ENCODE measurements at places on chromosomes 6 and 20. TPM values are rescaled to one million over a fixed set of nuclear protein-coding genes. Genes with fewer than 3 reads are reported as not detected.

PAX1 gene
- not detected for total RNA-seq

NKAPL gene
- total RNA-seq: 0.16 TPM

ISM1 gene
- 0.33 TPM for total RNA-seq

HLA-DRB1 gene
- total RNA-seq: 0.16 TPM

GPRC6A gene
- not detected for total RNA-seq

VSTM2L gene
- total RNA-seq: 2.0 TPM

ZBTB12 gene
- total RNA-seq: 2.4 TPM

KCNG1 gene
- 34.1 TPM for total RNA-seq

RUNX2 gene
- total RNA-seq: 20.2 TPM

RAET1G gene
- total RNA-seq: 0.25 TPM

NKX2-4 gene
- total RNA-seq: not detected

KIAA1755 gene
- total RNA-seq: 7.5 TPM

NINL gene
- total RNA-seq: 6.0 TPM

PI16 gene
- total RNA-seq: not detected

RBM12 gene
- 28.2 TPM for total RNA-seq

ROS1 gene
- 1.1 TPM for total RNA-seq

FAM209B gene
- total RNA-seq: not detected

RSPO4 gene
- total RNA-seq: 0.13 TPM

PACRG gene
- under 0.01 TPM for total RNA-seq

SYCP2 gene
- total RNA-seq: 0.13 TPM

SLC17A3 gene
- total RNA-seq: 0.89 TPM

FNDC11 gene
- 1.1 TPM for total RNA-seq

TCF15 gene
- not detected for total RNA-seq

SLC22A7 gene
- not detected for total RNA-seq

FAM217A gene
- not detected for total RNA-seq

FBXO5 gene
- 3.5 TPM for total RNA-seq

BANF2 gene
- total RNA-seq: not detected

CPNE5 gene
- 0.13 TPM for total RNA-seq

TCFL5 gene
- 6.3 TPM for total RNA-seq

CCHCR1 gene
- 20.0 TPM for total RNA-seq

HCRTR2 gene
- not detected for total RNA-seq

DAAM2 gene
- 5.2 TPM for total RNA-seq

MAP7 gene
- total RNA-seq: 2.8 TPM

ECT2L gene
- total RNA-seq: not detected

FAM184A gene
- 0.49 TPM for total RNA-seq

SIRPB1 gene
- total RNA-seq: 6.2 TPM

MYB gene
- 1.5 TPM for total RNA-seq

MSH5 gene
- total RNA-seq: 9.3 TPM

SPDEF gene
- total RNA-seq: not detected

C4B gene
- 0.49 TPM for total RNA-seq

DDO gene
- 0.25 TPM for total RNA-seq

RIPOR3 gene
- 0.63 TPM for total RNA-seq

PKHD1 gene
- total RNA-seq: 2.2 TPM

CENPW gene
- 3.9 TPM for total RNA-seq

PCNA gene
- total RNA-seq: 43.0 TPM

SLC16A10 gene
- total RNA-seq: 1.9 TPM

FAM83C gene
- total RNA-seq: not detected

VGLL2 gene
- total RNA-seq: 0.13 TPM

RBPJL gene
- not detected for total RNA-seq

ARFGEF3 gene
- total RNA-seq: 3.9 TPM

MYLK2 gene
- 0.76 TPM for total RNA-seq

PRDM13 gene
- not detected for total RNA-seq

SLC17A1 gene
- 0.25 TPM for total RNA-seq

Data from mesangial cell (primary cell).